ENCODE measurements at places on chromosomes 3 and 15.

DNA sequence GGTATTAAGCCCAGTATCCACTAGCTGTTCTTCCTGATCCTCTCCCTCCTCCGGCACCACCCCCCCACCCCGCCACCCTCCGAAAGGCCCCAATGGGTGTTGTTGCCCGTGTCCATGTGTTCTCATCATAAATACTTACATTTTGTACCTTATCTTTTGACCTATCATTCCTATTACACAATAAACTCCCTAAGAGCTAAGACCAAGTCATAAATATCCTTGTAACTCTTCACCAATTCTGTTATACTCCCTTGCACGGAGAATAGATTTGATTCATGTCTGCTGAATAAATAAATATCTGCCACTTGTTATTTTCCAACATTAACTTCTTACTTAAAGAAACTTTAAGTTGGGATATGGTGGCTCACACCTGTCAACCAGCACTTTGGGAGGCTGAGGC lies 43.9 kb downstream of the SHQ1 start:
- no peak for DNase-seq

DNA sequence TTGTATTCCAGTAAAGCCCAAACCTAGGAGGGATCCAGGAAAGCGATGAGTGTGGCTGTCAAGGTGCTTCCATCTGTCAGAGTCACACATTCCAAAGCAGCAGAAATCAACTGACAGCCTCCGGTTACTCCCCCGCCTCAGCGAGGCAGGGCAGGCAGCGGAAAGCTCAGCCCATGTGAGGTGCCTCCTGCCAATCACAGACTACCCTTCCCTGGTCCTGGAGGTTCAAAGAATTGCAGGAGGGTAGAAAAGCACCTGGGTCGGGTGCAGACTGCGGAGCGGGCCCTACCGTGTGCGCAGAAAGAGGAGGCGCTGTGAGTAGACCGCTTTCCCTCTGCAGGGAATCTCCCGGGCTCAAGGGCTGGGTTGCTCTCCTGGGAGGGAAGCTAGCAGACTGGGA lies at the start of gene UPK1B:
TSS of gene UPK1B (plus strand) at position 274 of the 400 bp plus-strand sequence. CDS start 13,144 bp downstream, outside the sequence.
- DNase-seq: no peak

DNA sequence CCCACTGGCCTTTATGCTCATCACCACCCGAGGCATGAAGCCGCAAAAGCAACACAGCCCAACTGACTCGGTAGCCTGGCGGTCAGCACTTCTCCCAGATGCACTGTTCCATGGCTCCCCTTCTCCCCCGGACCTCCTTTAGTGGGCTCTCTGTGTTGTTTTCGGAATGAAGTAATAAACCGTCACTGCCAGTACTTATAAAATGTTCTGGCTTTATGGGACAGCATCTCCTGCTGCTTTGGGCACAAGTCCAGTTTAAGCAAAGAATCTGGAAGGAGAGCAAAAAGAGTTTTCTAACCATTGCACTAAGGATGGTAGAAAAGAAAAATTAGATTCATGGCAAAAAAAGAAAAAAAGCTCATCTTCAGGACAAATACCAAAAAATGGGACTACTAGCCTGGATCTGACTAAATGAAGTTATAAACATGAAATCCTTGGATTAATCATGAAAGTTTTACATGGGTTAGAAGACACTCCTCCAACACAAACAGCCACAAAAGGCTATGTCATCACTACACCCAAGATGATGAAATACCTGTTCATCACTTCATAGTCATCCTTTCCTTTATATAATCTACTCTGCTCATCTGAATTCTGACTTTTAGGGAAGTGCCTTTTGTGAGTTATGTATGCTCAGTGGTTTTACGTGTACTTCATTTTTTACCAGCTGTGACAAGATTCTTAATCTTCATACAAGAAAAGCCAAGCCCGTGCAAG lies 89.5 kb upstream of the UBE2E2 start:
- no peak for DNase-seq

- DNase-seq: no peak
These were observed 7.3 kb upstream of the FURIN start for GRCh38 chr15:90860942-90861675.

DNA sequence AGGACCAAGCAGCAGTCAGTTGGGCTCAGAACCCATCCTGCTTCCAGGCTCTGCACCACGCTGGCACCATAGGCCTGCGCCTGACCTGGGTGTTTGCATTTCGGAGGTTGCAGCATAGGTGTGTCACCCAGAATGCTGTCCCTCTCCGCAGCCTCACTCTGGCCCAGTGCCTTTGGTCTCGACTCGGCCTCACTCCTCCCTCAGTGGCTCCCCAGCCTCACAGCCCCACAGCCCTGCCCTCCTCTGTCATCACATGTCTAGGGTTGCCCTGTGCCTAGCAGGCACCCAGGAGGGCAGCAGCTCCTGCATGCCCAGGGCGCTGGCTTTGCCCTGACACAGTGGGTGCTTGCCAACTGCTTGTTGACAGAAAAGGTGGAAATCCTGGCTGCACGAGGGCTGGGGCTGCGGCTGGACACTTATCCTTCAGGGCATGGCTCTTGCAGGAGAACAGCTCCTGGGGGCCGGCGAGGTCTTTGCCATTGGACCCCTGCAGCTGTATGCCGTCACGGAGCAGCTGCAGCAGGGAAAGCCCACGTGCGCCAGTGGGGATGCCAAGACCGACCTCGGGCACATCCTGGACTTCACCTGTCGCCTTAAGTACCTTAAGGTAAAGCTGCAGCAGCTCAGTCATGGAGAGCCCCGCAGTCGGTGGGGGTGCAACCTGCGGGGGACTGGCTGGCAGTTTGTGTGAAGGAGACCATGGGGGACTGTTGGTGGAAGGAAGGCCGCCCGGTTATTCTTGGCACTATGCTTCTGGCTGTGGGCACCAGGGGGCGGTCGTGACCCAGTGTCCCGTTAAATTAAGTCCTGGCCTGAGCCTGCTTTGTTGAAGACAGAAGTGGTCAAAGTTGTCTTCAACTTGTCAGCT lies 16.2 kb downstream of the NISCH start:
- peak; percentile 66 for DNase-seq

DNA sequence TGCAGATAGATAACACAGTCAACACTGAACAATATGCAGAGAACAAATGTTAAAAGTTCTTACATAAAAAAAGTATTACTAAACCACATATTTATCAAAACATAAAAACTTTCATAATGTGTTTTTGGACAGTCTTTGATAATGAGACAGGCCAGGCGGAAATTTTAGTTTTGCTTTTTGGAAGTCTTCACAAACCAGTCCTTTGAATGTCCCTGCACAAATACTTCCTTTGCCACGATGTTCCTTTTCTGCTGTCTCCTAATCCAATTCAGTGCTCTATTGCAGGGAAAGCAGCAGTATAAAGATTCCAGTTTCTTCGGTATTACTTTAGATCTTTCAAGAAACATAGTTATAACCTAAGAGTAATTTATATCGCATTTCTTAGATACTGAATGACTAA lies 135.9 kb downstream of the TBL1XR1 start:
- DNase-seq: no peak

All from dorsolateral prefrontal cortex (tissue), 122 donors.